Stimulated activated CD4-positive, alpha-beta T cell treated with anti-CD3 and anti-CD28 coated beads, Interleukin-15, amount 100 ng/mL, for 1 hour (primary cell): ENCODE measurements at places on chromosomes 4 and X.

GRCh38 chr4:156052116-156052515 is 98.5 kb upstream of the CTSO start:
- DNase-seq, result no peak

DNA sequence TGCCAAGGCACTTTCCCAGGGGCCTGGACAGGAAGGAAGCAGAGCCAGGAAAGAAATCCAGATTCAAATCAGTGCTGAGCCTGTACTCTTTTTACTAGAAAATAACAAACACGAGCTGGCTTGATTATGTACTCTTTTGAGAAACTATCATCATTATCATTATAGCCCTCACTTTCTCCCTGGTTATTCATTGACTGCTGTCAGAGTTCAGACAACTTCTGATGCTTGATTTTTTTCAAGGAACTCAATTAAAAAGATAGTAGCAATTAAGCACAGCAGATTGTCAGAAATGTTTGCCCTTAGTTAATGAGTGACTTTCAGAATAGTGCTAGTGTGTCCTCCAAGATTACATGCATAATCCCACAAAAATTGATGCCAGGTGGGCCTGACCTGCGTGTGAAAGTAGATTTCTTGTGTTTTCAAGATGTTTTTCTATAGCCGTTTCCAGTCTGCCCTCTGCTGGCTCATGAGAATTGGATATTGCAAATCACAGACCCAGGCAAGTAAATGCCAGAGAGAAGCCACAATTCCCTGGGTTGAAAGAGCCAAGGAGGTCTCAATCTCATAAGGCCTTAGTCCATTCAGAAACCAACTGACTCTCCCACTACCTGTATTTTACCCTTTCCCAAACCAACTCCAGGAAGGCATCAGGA is 14.3 kb upstream of the PNPLA4 start:
- no peak for DNase-seq

- DNase-seq, result no peak
These were observed 34.7 kb downstream of the CCKAR start for GRCh38 chr4:26455571-26455970.

DNA sequence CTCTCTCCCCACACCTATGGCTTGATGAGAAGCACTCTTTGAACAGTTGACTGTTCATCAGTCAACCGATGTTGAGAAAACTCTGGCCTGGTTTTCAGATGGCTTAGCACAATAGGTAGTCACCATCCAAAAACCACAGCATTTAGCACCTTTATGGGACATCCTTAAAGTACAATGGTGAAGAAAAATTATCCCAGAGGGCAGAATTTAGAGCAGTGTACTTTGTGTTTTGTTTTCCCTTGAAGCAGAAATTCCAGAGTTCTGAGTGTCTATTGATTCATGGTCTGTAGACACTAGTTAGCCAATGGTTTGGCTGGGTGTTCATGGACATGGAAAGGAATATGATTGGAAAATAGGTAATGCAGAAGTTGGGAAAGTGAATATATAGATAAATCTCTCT is 487.0 kb downstream of the PDHA2 start:
- DNase-seq, result no peak

DNA sequence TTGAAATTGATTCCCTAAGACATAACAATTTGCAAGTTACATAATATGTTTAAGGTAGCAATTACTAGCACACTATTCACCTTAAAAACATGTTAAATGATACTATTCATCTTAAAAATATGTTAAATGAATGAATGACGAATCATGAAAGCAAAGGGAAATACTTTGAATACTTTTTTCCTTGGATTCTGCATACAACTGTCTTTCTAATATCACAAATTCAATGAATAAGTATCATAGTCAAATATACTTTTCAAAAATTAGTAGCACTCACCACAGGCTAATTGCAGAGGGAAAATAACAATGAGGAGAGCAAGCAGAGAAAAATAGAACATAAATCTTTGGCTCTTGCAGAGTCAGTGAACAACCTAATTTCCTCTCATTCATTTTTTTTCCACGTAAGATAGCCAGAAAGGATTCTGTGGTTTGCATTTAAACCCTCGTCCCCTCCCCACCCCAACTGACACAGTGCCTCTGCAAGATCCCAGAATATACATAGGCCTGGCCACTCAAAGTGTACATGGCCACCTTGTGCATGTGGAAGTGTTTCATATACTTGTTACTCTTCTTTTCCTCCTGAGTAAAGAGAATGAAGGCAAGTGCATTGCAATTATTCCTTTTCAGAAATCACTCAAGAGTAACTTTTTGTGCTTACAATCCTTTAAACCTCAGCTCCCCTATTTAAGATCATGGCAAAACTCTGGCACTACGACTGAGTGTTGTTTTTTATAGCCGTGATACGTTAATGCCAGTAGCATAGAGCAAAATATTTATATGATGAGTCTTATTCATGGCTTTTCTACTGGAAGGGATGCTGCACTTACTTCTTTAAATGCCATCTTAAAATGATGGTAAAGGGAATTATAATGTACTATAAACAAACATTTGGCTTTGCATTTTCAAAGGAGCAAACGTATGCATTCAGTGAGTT is 236.4 kb downstream of the PDGFC start:
- DNase-seq, result no peak

GRCh38 chr4:138188406-138189084 is 53.6 kb downstream of the SLC7A11 start:
- DNase-seq, result no peak
